ENCODE measurements at places on chromosomes 5 and 9.

DNA sequence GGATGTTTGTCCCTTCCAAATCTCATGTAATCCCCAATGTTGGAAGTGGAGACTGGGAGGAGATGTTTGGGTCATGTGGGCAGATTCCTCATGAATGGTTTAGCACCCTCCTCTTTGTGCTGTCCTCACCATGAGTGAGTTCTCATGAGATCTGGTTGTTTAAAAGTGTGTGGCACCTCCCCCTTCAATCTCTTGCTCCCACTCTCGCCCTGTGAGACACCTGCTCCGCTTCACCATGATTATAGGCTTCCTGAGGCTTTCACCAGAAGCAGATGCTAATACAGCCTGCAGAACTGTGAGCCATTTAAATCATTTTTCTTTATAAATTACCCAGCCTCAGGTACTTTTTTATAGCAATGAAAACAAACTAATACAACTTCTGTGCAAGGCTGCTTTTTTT lies 127.3 kb upstream of the CCDC152 start:
- no peak for DNase-seq

- DNase-seq: peak; percentile 45
Observed at GRCh38 chr9:571066-571465, 270.4 kb upstream of the DMRT1 start.

DNA sequence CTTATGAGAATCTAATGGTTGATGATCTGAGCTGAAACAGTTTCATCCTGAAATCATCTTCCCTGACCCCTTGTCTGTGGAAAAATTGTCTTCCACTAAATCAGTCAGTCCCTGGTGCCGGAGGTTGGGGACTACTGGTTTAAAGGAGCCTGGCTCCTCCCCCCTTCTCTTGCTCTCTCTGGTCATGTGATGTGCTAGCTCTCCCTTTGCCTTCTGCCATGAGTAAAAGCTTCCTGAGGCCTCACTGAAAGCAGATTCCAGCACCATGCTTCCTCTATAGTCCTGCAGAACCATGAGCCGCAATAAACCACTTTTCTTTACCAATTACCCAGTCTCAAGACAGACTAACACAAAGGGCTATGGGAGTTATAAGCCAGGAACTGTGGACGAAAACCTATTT lies 54.7 kb downstream of the RASA1 start:
- no peak for DNase-seq

GRCh38 chr5:52282647-52283046 lies 505.1 kb upstream of the ITGA1 start:
- no peak for DNase-seq

GRCh38 chr5:146725025-146725424 lies 153.5 kb downstream of the PPP2R2B start:
- DNase-seq: no peak

DNA sequence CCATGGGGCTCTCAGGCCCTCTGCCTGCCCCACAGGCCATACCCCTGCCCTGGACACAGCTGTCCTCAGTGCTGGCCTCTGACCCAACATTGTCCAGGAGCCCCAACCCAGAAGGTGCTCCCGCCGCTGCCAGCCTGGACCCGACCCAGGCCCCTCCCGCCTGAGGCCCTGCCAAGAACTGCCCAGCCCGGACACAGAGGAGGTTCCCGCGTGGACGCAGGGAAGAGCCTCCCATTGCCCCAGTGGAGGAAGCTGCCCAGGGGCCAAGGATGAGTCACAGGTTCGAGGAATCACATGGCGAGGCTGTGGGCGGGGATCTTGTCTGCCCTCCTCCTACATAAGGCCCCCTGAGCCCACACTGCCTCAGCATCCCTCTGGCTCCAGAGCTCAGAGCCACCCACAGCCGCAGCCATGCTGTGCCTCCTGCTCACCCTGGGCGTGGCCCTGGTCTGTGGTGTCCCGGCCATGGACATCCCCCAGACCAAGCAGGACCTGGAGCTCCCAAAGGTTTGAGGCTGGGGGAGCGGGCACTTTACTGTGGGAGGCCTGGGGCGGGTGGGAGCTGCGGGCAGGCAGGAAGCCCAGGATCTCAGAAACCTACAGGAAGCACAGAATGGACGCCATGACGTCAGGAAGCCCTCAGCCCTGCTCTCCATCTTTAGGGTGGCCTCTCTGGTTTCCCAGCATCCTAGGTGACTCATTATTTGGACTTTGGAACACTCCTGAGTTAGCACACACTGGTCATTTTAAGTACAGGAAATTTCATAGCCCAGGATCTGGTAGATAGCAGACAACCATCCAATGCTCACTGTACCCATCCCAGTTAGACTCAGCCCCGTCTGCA lies at the start of gene PAEP:
PAEP (plus strand) TSS at position 366 of the 844 bp plus-strand sequence.
- DNase-seq: no peak

- DNase-seq: no peak
Observed at GRCh38 chr9:123389070-123389469, 33.1 kb downstream of the CRB2 start.

DNA sequence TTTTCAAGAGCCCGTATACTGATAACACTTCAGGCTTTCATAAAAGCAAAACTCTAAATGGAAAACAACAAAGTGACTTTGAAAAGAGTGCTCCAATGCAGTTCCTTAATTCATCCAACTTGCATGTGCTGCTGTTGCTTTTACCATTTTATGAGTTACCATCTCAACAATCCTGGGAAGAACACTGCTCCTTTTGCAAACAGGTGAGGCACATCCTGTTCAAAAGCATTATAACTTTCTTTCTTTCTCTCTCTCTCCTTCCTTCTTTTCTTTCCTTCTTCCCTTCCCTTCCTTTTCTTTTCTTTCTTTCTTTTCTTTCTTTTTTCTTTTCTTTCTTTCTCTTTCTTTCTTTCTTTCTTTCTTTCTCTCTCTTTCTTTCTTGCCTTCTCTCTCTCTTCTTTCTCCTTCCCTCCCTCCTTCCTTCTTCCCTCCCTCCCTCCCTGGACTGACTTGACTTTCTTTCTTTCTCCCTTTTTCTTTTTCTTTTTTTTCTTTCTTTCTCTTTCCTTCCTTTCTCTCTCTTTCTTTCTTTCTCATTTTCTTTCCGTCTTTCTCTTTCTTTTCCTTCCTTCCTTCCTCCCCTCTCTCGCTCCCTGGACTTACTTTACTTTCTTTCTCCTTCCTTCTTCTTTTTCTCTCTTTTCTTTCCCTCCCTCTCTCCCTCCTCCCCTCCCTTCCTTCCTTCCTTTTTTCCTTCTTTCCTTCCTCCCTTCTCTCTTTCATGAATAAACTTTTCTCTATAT lies 11.2 kb upstream of the PARP8 start:
- no peak for DNase-seq

- DNase-seq: peak; percentile 37
Observed at GRCh38 chr5:114056185-114056538, 305.7 kb upstream of the KCNN2 start.

DNA sequence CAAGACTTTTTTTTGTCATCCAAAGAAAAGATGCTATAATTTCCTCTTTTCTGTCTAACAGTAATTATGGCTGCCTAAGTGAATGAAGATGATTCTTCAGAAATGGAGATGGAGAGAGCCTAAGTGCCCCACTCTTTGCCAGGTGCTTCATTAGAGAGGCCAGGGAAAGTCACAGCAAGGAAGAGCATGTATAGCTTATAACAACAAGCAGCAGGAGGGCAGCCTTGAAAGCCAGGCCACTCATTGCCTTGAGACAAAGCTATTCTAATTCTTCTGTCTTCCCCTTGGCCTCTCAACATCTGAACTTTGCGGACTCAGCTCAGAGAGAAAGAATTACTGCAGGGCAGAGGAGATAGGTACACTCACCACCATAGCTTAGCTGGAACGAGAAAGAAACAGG lies 112.0 kb upstream of the ZNF366 start:
- no peak for DNase-seq

- DNase-seq: no peak
Observed at GRCh38 chr5:64861281-64861680, 92.6 kb downstream of the CWC27 start.

DNA sequence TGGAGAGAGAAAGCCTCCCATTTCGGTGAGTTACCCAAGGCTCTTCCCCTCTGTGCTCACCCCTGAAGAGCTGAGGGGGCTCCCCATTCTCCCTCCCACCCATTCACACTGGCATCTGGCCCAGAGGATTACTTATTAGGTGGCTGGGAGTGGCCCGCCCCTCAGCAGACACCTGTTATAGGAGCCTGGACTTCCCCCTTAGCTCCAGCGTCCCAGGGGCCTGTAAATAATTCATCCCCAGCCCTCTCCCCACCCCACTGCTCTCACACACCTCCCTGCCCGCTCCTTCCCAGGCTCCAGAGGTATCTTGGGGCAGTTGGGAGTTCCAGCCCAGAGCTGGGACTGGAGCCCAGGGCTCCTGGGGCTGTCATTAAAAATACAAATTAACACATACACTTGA lies 11.6 kb upstream of the SLC6A7 start:
- no peak for DNase-seq

DNA sequence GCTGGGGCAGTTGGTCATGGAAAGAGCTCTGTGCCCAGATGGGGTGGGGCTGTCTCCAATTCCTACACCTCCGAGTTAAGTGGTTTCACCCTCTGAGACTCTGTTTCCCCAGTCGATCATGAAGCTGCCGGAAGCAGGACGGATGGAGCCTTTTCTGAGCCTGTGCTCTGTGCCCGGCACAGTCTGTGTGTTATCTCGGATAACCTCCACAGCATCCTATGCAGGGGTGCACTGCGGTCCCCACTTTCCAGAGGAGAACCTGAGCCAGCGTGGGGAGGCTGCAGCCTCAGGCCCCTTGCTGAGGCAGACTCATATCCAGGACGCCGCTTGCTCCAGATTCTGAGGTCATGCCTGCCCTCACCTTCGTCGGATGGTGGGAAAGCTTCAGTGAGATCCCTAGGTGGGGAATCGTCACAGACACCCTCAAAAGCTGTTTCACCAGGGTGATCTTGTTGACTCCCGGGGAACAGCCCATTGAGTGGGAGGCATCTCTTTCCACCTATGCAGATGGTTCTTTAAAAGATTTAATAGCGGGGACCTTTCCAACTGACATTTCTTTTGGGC lies 6.9 kb upstream of the COL5A1 start:
- DNase-seq: no peak

DNA sequence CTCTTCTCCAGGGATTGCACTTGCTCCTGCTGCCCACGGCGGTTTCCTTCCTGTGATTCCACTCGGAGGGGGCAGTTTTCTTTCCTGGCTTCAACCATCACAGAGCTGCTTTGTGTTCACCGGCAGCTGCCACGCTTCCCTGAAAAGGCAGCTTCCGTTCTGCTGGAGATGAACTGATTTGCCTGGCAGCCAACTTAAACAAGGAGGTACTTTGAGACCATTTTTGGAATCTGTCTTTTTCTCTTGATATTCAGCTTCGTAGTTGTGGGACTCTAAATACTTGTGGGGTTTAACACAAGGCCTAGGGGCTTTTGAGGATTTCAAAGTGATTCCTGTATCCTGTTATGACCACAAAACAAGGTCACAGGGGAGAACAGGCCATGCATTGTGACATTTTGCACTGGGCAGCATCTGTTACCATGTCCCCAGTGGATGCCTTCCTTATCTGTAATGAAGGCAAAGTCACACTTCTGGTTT lies 192.0 kb downstream of the MTRR start:
- peak; percentile 59 for DNase-seq

DNA sequence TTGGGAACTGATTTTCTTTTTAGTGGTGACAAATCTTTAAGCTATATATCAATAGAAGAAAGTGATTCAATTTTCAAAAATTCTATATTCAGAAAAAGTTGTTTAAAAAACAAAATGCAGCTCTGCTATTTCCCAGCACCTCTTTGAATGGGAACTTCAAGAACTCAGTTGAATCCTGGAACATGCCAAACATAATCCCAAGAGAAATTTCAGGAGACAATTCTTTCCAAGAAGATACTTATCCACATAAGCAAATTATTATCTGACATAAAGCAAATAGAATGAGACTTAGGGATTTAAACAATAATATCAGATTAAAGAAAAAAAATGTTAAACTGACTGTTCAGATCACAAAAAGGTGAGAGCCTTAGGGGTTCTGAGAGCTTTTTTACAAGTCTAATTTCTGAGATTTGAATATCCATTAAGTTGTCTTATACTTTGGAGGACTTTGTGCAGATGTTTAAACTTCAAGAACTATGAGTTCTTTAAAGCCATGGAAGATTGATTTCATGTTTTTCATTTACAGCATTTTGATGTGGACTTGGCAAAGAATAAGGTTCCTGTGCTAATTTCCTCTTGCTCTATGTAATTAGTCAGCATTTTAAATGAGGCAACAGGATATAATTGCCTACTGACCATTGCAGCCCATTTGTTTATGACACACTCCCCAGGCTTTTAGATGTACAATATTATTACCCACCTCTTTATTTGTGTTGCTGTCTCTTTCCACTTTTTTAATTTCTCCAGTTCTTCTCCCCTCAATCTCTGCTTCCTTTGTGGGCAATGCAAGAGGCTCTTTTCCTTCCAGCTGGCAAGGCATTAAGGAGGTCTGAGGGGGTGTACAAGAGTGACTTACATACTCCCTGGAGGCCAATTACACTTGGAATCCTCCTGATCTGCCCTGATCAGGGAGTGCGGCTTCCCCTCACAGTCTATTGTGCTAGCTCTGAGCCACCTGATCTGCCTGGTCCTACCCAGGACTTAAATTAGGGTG lies 419.1 kb downstream of the NR2F1-AS1 start:
- DNase-seq: peak; percentile 38

- no peak for DNase-seq
Observed at GRCh38 chr5:119386596-119387344, 31.0 kb downstream of the TNFAIP8 start.

- DNase-seq: peak; percentile 71
Observed at GRCh38 chr5:137845472-137845871, 22.2 kb upstream of the MYOT start.

DNA sequence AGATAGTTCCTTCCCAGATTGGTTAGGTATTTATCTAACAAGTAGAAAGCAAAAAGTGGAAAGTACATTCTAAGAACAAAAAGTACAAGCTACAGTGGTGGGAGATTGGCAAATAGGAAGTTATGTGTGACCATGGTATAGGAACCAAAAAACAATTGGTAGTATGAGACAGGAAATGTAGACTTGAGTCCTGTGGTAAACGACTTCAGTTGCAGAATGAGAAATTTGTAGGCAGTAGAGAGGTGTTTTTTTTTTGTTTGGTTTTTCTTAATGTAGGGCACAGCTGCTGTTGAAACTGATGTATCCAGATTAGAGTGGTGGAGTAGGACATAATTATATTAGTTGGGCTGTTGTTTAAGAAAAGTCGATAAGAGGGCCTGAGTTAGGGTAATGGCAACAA lies 72.0 kb downstream of the CCNH start:
- DNase-seq: no peak

DNA sequence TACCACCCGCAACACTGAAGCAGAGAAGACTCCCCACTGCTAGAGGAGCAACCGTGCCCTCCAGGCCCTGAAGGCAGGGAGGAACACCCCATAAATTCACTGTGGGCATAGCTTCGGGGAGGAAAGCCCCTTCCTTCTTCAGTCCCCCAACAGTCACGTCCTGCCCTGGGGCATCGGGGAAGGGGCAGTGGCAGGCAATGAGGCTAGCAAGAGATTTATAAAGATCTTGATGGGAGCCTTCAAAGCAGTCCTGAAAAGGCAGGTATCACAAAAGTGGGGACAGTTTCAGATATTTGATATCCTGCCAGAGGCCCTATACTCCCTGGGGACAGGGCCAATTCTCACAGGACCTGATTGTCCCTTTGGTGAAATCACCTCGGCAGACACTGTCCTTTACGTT lies 16.9 kb upstream of the TRIM14 start:
- no peak for DNase-seq

Data from tongue (tissue), 3 donors.